Stimulated activated CD8-positive, alpha-beta memory T cell treated with anti-CD3 and anti-CD28 coated beads, Interleukin-12 subunit alpha, Interleukin-12 subunit beta, amount 100 ng/mL, for 1 hour (primary cell): ENCODE measurements at places on chromosomes 11 and 22.

- no peak for DNase-seq
Measured at GRCh38 chr22:22897091-22897490, 9.5 kb downstream of the IGLL5 start.

DNA sequence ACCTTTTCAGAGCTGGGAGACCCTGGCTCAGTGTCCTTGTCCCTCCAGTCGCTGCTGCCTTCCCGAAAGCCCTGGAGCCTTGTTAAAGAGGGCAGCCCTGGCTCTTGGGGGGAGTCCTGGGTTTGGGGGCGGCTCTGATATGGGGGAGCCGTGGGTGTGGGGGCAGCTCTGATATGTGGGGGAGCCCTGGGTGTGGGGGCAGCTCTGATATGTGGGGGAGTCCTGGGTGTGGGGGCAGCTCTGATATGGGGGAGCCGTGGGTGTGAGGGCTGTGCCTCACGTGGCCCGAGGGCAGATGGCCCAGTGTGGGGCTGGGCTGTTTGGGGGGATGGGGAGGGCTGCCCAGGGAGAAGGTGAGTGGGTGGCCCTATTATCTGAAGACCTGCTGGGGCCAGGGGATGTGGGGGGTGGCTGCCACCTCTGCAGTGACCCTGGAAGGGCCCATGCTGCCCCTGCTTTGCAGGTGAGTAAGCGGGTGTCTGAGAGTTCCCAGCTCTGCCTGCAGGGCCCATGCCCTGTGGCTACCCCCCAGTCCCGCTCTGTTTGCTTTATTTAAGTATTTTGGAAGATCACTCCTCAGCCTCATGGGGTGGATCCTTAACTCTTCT, 30.9 kb upstream of the GRAMD4 start:
- DNase-seq, result no peak

- no peak for DNase-seq
Measured at GRCh38 chr11:124618863-124619262, 3.8 kb upstream of the TBRG1 start.

- DNase-seq, result no peak
Measured at GRCh38 chr11:61032824-61033223, 61.3 kb downstream of the CD6 start.

GRCh38 chr22:40410272-40410671, 39.9 kb downstream of the SGSM3 start:
- DNase-seq, result no peak

DNA sequence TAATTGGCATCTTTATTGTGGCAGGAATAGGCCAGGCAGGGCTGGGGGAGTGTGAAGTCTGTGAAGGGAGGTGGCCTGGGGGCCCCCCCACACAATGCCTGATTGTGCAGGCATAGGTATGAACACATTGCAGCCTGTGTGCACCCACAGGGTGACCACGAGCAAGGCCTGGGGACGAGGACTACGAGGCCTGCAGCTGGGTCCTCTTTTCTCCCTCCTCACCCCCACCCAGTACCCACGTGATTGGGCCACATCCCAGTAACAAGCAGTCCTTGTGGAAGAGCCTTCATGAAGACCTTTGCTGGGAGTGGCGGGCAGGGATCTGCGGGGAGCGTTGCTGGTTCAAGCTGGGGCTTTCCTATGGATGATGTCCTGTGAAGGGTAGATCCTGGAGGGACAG, 29.3 kb downstream of the ZBTB16 start:
- no peak for DNase-seq
